ENCODE measurements at places on chromosomes 5 and 9.

DNA sequence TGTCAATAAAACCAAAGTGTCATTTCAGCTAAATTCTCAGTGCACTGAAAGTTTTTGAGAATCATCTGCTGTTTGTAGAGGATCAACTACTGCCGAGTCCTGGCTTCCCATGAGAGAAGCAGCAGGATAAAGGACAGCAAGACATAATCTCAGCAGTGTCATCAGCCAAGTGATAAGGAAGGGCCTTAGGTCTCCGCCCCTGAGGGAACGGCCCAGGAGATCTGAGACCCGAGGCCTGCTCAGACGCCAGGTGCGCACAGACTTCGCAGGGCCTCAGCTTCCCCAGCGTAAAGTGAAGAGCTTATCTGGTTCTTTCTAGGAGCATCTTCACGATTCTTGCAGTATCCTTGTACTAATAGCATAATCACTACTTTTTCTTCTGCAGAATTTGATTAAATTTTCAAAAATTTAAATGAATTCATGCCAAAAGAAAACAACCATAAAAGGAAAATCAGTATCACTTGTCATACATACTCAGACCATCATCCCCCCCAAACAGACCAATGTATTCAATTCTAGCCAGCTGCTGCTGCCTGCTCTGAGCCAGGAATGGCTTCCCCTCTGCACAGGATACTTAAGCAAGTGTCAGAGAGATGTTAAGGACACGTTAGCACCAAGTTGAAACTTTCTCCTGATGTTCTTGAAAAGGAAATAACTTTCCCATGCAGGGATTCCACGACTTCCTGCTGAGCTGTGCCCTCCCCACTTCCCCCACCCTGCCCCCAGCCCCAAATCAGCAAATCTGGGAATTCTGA lies 2.2 kb downstream of the GFPT2 start:
- DNase-seq, result no peak

GRCh38 chr5:57538341-57538955 lies 55.8 kb upstream of the ACTBL2 start:
- DNase-seq, result peak; percentile 52

GRCh38 chr9:125049212-125050049 lies 93.9 kb downstream of the SCAI start:
- DNase-seq, result no peak

GRCh38 chr9:70409800-70410199 lies 4.7 kb downstream of the KLF9 start:
- no peak for DNase-seq

DNA sequence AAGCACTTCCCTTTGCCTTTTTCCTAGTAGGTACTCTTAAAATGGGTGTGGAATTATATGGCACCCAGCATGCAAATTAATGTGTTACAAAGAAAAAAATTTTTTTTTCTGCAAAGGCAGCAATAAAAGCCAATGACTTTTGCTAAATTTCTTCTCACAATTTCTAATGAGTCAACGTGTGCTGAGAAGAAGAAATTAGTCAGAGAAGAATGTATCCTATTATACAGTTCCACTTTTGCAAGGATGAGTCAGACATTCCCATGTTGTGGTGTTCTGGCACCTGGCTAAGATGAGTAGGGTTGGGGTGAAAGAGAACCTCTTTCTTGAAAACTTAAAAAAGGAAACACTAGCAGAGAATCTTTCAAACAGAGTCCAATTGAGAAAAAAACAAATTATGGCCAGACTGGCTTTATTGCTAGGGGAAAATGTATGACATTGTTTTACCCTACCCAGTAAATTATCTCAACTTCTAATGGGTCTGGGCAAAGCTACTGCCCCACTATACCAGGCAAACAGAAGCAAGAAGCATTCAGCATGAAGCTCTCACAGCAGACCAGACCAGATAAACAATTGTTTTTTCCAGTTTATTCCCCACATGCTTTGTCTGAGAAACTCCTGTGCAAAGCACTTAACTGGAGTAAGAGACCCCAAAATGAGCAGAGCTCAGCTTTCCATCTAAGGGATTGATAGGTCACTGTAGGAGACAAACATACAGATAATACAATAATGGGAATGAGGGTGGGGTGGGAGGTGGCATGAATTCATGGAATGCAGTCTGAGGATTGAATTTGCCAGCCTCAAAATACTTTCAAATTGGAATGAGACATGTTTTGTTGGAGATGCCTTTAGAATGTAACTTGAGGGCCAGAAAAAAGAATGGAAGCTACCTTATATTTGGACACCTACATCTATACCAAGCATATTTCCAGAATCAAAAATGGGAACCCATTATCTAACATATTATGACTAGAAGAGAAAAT lies 220.8 kb upstream of the RFX3 start:
- peak; percentile 97 for DNase-seq

DNA sequence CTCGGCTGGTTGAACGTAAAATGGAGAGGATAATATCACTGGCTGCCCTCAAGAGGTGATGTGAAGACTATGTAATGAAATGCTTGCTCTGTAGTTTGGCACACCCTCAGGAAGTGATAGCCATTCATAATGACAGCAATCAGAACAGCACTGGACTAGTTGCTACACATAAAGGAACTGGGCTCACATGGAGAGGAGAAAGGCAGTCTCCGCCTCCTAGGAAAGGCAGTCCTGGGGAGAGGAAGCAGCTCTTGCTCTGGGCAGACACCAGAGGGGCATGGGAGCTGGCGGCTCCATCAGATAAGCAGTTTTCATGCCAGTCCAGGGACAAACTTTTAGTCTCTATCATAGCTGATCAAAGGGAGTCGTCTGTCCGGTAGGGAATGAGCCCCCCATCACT lies 46.9 kb downstream of the ARHGEF37 start:
- DNase-seq, result no peak

All from ELR (cell line).